ENCODE measurements at places on chromosomes 7 and 10.

- DNase-seq: no peak
These were observed 86.8 kb upstream of the KMT2C start for GRCh38 chr7:152522571-152523067.

GRCh38 chr7:43625453-43625852 is 42.5 kb downstream of the STK17A start:
- DNase-seq: no peak

GRCh38 chr7:115023219-115023618 is 101.3 kb downstream of the MDFIC start:
- no peak for DNase-seq

DNA sequence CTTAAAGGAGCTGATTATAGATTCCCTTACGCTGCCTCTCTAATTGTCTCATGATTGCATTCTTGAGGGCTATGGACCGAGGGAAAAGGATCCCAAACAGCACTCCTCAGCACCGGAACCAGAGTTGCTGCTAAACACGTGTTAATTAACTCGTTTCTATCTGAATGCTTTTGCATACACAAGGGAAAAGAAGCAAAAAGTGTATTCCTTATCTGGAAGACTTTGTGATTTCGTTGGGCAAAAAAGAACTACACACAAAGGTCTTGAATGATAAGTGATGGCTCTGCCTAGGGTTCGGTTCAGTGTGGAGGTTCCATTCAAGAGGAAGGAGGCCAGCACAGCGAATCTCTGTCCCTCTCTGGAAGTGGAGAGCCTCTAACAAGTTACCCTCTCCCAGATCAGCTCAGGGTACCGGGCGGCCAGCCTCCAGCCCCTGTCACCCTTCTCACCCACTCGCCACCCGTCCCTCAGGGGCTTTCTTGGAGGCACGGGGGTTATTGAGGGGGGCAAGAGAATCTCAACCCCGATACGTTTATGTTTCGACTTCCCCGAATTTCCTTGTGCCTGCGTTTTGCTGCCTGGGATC is 515 bp upstream of the SLC4A2 start:
- no peak for DNase-seq

DNA sequence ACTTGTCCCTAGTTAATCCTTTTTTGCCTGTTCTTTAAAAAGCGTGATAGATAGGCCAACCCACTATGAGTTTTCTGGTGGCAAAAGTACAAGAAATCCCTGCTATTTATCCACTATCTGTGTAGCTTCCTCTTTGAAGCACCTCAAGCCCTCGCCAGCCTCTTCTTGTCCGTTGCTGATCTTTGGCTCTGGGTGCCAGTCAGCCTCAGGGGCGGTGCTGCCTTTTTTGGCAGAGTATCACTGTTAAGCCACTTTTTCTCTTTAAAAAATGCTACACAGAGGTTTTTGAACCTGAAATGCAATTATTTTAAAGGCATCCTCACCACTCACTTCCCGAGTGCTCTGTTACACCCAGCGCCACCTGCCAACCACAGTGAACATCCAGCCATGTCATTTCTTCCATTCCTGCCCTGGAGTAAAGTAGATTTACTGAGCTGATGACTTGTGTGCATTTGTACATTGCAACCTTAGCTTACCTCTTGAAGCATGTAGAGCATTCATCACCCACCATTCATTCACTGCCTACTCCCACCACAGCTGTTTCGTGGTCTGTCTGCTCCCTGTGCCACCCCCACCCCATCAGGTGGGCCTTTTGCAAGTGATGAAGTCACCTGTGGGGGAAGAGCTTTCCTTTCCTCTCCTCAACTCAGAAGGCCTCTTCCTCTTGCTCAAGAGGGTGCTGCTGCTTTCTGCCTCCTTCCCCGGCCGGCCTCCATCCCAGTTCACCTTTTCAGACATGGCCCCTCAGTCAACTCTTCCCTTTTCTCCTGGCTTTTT is 414.2 kb upstream of the GALNT17 start:
- no peak for DNase-seq

- no peak for DNase-seq
These were observed 3.3 kb downstream of the INSYN2A start for GRCh38 chr10:127193125-127193524.

DNA sequence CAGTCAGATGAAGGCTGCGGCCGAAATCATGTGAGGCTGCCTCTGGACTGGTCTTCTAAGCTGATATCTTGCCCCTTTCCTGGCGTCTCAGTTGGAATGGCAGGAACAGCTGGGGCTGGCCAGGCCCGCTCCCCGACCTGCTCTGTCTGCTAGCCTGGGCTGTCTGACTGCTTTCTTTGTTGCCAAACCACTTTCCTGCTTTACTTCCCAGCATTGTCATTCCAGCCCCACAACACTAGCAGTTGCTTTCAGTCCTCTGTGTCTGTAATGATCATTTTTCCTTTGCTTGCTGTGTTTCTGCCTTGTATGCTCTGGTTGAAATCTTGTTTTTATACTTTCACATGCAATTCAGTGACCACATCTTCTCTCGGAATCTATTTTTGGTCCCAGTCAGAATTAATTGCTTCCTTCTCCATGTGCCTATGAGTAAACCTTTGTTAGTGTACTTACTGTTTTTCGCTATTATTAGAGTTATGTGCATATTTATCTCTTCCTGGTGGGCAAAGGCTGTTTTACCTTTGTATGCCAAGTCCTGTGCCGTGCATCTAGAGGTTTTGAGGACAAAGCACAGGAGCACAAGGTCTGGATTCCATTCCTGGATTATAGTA is 21.6 kb downstream of the PRPF18 start:
- DNase-seq: no peak

DNA sequence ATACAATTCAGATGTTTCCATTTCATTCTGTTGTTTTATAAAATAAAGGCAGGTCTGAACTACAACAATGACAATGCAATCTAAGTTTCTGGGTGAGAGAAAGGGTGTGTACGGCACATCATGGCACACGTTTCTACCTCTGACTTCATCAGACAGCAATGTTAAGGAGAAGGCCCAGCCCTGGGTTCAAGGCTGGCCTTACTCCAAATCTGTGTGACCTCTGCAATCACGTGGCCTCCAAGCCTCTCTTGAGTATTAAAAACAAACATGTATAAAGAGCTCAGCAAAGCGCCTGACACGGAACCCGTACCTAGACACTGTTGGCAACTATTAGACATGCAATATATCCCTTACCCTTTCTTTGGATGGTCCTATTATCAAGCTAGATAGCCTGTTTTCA is 114.1 kb downstream of the LARP4B start:
- no peak for DNase-seq
